ENCODE measurements at places on chromosomes 5 and 9.

- DNase-seq: no peak
These were observed 21.5 kb downstream of the VAV2 start for GRCh38 chr9:133970581-133971058.

- DNase-seq: no peak
These were observed at the start of gene MEIKIN for GRCh38 chr5:131945551-131946168. Gene MEIKIN, minus strand, starts transcription at chr5:131945663. Its CDS starts 158 bp downstream, at chr5:131945505.

DNA sequence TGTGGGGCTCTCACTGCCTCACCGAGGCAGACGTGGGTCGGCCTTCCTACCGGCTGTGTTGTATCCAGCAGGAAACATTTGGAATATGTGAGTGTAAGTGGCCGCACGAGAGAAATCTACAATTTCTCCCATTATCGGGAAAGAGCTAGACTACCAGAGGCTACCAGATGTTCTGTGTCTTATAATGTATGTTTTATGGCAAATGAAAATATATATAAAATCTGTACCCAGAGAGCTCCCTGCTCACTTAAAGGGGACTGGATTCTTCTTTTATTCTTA is 69.5 kb upstream of the PITX1 start:
- DNase-seq: no peak

DNA sequence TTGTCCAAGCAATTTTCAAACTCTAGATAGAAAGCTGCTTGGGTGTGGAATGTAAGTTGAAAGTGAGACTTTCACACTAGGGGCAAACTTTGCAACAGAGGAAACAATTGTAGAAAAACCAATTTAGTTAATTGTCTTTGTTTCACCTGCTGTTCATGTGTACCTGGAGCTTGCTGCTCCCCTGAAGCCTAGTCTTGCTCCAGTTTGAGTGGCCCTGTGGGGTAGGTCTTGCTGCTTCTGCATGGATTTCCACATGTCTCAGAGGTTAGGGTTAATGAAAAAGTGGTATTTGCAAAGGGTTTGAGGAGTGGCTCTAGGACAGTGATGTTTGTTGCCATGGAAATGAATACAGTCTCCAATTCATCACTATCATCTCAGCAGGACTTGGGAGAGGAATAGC is 182.2 kb downstream of the FSTL4 start:
- DNase-seq: no peak

DNA sequence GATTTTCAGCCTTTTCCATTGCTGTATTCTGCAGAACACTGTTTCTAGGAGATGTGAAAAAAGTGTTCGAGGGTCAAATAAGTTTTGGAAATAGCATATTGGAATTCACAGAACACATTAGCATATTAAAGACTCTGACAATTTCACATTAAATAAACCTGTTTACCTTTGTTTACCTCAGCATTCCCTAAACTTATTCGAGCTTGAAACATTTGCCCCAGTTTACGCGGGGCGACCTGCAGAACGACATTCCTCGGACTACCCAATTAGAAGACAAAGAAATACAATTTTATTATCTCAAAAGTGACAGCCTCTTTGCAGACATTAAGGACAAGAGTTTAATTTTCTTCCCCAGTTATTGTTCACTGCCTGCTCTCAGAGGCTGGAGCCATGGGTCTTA is 110.3 kb upstream of the NFIB start:
- no peak for DNase-seq

DNA sequence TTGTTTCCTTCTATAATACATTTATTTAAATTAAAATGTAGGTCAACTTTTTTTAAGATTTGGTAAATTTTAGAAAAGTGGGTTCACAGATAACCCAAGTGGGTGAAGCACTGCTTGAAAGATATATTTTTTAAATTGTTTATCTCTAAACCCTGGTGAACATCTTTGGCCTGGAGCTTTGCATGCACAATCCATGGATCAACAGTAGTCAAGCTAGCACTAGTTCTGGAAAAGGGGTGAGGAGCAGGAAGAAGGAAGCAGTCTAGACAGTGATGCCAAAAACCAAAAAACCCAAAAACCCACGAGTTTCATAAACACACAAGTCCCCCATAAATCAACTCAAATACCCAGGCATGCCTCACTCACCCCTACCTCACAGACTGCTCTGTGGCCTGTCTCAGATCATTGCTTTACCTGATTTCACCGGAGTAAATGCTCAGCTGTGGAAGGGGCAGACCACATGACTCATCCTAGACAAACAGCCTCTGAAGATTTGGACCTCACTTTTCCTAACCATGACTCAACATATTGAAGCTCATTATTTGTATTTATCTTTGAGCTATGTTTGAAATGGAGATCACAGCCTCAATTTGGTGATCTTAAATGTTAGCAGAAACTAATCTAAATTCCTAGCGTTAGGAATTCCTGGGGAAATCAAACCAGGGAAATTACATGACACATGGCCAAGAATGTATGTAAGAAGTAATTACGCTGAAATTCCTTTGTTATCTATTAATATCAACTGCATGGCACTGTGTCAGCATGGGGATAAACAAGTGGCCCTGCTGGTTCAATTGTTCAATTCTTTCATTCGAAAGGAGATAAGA is 149.6 kb downstream of the ZNF608 start:
- DNase-seq: no peak

DNA sequence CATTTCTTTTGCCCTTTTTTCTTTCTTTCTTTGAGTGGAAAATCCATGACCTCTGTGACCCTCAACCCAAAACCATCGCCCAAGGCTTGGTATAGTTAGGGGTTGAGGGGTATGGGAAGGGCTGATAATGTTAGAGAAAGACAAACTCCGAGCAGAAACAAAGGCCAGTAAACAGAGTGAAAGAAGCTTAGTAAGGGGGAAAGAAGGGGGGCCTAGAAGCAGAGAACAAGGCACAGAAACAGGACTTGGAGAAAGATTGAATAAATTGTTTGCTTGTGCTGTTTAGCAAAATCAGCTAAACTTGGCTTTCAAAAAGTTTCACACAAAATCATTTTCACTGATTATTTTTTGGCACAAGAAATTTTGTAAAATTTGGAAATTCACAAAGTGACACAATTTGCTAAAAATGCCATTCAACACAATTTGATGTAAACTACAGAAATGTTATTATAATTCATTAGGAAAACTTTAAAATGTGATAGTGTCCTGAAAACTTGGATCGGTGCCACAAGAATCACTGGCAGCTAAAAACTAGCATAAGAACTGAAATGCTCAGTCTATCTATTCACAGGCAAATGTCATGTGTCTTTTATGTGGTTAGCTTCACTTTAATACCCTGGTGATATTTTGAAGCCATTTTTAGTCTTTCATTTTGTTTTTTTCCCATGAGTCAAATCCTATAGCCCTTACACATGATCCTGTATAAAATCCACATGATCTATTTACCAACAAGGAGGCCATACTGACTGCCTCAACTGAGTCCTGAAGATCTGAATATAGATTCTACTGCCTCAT is 276.4 kb downstream of the NR2F1-AS1 start:
- no peak for DNase-seq

GRCh38 chr5:127153031-127153430 is 79.7 kb upstream of the C5orf63 start:
- no peak for DNase-seq

- no peak for DNase-seq
These were observed 27.4 kb upstream of the GCNT1 start for GRCh38 chr9:76431601-76432000.

DNA sequence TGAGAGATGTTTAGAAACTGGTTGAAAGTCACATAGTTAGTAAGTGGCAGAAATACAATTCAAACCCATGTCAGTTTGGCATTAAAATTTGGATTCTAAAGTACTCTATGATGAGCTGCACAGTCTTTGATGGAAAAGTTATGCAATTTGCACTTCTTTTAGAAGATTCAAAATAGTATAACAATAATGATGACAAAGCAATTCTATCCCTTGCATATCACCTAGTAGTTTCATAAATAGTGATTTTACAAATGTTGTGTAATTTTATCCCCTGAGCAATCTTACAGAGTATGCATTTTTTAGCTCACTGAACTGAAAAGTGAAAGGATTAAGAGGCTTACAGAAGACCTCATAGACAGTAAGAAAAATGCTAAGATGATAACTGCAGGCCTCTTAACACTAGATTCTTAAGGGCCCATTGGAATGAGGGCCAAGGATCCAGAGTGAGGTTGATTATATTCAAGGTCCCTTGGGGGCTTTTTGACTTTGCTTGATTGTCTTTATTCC is 3.7 kb downstream of the C5orf46 start:
- DNase-seq: no peak

GRCh38 chr5:59586841-59587240 is 306.7 kb downstream of the PDE4D start:
- DNase-seq: no peak

GRCh38 chr5:68505917-68506860 is 290.6 kb downstream of the PIK3R1 start:
- no peak for DNase-seq
